Stimulated activated CD4-positive, alpha-beta T cell treated with anti-CD3 and anti-CD28 coated beads, Interleukin-4, amount 100 ng/mL, for 48 hours (primary cell): ENCODE measurements at places on chromosomes 2 and 18.

- DNase-seq = no peak
These were observed 74.7 kb upstream of the TEX51 start for GRCh38 chr2:126823951-126824350.

DNA sequence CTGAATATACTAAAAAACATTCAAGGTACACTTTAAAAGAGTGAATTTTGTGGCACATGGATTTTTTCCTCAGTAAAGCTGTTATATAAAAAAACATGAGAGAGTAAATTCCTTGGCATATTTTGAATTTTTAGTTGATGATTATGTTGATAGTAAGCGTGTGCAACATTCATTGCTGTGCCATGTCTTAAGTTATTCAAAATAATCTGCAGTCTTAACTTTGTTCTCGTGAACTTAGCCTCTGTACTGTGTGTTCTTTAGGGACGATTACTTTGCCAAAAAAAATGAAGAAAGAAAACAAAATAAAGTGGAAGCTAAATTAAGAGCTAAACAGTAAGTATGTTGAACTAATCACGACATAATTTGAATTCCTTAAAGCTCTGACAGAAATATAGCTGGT lies 9.6 kb downstream of the SSB start:
- DNase-seq = no peak

- no peak for DNase-seq
These were observed 17.1 kb downstream of the THAP4 start for GRCh38 chr2:241619597-241620418.

GRCh38 chr2:153584244-153584643 lies 105.7 kb upstream of the RPRM start:
- no peak for DNase-seq

DNA sequence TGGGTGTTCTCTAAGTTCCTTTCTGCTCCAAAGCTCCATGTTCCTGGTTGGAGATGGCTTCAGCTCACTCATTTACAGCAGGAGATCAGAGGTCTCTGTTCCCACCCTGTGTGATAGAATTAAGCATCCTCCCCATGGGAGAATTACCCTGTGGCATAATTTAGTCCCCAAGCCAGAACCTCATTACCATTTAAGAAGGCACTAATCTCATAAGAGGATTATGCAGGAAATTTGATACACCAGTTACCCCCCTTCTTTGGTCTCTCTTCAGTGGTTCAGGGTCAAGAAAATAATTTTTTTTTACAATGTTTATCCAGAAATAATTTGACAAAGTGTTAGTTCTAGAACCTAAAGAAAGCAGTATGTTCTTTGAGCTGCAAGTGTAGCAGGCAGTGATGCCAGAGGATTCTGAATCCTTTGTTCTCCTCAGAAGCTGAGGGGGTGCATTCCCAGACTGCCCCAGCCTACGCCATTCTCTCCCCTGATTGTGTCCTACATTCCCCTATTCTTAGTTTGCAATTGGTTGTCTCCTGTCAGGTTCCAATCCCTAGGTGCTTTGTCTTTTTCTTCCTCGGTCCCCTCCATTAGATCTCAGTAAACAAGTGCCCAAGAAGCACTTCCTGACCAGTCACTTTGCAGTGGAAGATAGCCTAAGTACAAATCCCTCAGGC lies 163.6 kb downstream of the PRKCE start:
- DNase-seq = no peak

GRCh38 chr2:85019121-85019520 lies 48.2 kb downstream of the KCMF1 start:
- no peak for DNase-seq

- DNase-seq = no peak
These were observed 286.1 kb downstream of the SOX11 start for GRCh38 chr2:5978131-5978751.

DNA sequence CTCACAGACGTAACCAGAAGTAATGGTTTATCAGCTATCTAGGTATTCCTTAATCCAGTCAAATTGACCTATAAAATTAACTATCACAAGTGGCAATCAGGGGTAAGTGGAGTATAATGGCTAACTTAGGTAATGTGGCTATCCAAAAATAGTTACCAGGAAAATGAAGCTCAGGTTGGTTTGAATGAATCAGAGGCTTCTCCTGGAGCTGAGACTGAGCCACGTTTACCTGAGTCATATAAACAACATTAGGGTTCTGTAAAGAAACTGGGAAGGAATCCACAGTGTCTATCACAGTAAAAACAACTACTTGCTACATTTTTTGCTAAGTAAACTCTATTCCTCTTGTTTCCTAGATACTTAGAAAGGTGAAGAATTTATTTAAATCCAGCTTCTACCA lies 236.0 kb upstream of the SPHKAP start:
- no peak for DNase-seq

GRCh38 chr2:198490748-198491147 lies 686.4 kb downstream of the PLCL1 start:
- no peak for DNase-seq

DNA sequence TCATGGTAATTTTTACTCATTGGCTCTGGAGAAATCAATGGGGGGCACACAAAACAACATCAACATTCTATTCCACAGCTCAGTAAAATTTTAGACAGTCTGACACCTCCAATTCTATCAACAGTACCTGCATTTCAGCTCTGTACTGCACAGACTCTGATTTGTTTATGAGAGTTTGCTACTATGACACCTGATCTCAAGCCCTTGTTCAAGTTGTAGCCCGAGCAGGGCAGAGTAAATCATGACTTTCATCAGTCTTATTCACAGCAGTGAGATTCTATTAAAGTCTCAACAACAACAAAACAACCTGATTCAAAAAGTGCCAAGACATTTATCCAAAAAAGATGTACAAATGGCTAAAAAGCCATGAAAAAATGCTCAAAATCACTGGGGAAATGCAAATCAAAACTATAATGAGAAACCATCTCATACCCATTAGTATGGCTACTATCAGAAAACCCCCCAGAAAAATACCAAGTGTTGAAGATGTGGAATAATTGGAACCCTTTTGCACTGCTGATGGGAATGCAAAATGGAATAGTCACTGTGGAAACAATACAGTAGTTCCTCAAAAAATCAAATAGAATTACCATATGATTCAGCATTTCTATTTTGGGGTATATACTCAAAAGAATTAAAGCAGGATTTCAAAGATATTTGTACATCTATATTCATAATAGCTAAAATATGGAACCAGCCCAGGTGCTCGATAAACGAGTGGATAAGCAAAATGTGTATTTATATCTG lies 71.7 kb upstream of the RBMS1 start:
- DNase-seq = no peak

GRCh38 chr18:78352910-78353309 lies 626.7 kb upstream of the SALL3 start:
- DNase-seq = no peak

DNA sequence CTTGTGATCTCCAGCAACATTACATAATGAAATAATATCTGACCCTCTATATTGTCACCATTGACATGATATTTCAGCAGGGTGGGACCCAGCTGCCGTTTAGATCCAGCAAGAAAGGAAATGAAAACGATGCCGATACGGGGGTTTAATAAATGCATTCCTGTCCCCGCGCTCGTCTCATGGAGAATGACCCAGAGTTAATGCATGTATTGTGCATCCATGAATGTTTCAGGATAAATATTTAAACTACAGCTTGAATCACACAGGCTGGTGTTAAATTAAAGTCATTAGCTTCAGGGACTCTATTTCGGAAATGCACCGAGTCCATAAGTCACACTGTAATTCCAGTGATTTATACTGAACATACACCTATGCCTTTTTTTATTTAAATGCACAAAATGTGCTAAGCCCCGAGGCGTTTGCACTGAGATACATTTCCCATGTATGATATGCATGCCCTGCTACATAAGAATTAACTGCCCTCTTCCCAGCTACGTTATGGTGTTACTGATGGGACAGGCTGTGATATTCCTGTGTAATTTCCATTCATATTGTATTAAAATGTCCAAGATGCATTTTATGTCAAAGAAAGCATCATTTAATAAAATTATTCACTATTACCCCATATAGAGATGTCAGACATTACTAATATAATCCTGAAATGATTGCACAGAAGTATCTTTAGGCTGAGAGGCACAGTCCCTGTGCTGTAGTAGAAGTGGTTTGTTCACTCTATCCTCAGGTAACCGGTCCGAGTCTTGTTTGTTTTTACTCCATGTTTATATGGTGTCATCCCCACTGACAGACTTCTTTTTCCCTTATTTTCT lies 109.3 kb upstream of the ZNF516 start:
- DNase-seq = no peak

DNA sequence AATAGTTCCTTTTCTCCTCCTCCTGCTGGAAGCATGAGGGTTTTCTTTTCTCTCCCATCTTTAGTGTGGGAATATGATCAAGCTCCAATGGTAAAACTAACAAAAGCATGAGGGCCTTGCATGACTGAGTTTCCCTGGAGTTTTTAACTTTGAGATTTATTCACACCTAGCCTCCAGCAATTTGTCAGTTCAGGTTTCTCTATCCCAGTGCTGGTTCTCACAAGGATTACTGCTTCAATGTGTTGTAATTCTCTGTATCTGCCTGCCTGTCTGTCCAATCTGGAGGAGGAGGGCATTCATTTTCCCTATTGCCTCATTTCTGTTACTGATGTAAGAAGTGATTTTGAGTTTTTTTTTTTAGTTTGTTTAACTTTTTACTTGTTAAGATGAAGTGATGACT lies 57.6 kb upstream of the RPRM start:
- DNase-seq = no peak

DNA sequence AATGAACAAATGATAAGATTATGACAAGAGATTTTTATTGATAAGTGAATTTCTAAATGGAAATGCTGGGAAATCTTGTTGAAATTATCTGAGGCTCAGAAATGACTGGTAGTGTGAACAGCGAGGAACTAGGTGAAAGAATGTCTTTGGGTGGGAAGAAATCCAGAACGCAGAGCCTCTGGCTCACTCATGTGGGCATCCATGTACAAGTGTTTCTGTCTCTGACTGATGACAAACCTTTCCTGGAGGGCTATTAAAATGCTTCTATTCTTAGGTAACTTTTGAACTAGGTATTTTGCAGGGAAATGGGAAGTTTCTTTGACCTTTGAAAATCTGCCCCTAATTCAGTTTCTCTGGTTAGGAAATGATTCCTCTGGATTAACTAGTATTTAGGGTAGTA lies 598.6 kb downstream of the SLC4A3 start:
- no peak for DNase-seq

- DNase-seq = no peak
These were observed 154.9 kb downstream of the LNPK start for GRCh38 chr2:175847128-175847527.

- no peak for DNase-seq
These were observed 89.5 kb downstream of the SMAD7 start for GRCh38 chr18:48861181-48861708.

DNA sequence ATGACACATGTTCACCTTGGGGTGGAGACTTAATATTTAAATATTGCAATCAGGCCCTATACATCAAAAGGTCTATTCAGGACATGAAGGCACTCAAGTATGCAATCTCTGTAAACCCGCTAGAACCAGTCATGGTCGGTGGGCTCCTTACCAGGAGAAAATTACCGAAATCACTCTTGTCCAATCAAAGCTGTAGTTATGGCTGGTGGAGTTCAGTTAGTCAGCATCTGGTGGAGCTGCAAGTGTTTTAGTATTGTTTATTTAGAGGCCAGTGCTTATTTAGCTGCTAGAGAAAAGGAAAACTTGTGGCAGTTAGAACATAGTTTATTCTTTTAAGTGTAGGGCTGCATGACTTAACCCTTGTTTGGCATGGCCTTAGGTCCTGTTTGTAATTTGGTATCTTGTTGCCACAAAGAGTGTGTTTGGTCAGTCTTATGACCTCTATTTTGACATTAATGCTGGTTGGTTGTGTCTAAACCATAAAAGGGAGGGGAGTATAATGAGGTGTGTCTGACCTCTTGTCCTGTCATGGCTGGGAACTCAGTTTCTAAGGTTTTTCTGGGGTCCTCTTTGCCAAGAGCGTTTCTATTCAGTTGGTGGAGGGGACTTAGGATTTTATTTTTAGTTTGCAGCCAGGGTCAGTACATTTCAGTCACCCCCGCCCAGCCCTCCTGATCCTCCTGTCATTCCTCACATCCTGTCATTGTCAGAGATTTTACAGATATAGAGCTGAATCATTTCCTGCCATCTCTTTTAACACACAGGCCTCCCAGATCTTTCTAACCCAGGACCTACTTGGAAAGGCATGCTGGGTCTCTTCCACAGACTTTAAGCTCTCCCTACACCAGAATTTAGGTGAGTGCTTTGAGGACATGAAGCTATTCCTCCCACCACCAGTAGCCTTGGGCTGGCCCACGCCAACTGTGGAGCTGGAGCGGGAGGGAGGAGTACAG lies 108.1 kb downstream of the XRCC5 start:
- no peak for DNase-seq

DNA sequence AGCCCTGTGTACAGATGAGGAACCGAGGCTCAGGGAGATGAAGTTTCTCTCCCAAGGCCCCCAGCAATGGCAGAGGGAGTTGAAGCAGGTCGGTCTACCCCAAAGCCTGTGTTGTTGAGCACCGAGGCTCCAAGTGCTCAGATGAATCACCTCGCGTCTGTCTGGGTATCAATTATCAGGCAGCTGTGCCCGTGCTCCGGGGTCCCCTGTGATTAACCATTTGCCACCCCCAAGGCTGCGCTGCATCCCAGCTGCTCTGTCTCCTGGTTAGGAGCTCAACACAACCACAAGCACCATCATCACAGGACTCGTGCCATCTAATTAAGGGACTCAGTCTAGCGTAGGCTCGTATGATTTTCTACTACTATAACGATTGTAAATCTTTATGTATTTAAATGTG lies 27.1 kb downstream of the LIPG start:
- no peak for DNase-seq

DNA sequence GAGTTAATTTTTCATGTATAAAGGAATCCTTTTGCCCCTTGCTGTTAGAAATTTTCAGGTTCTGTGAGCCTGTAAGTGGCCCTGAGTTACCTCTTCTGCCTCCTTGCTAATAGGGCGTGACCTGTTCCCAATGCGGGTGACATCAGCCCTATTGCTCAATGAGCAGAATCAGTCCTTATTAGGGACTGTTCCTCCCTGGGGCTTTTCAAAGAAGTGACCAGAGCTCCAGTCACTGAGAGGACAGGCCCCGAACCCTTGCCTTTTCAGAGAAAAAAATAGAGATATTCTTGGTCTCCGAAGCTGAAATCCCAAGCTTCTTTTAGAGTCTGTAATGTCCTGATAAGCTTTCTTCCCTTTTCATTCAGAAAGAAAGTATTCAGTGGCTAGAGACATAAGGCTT lies 8.2 kb upstream of the APOB start:
- DNase-seq = no peak

- DNase-seq = no peak
These were observed 32.4 kb upstream of the MRPL19 start for GRCh38 chr2:75614162-75614651.
